ENCODE measurements at places on chromosomes 4 and X.

DNA sequence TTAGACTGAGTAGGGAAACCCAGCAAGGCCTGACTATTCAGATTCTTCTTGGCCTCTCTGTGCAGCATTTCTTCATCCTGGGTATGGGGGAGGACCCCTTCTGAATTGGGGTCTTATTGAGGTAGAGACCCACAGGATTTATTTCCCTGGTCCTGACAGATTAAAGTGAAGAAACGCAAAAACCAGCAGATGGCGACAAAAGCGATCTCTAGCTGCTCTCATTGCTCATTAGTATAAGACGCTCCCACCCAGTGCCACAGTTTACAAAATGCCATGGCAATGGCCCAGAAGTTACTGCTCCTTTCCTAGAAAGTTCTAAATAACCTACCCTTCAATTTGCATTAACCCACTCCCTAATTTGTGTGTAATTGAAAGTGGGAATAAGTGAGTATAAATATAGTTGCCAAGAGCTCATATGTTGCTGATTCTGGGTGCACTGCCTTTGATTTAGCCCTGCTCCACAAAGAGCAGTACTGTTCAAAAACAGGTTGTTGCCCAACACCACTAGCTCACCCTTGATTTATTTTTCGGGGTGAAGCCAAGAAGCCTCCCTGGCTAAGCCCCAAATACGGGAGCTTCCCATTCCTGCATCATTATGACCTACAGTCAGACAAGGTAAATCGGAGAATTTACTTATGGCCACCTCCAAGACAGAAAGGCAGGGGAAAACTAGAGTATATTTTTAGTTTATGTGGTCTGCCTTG is 3.7 kb upstream of the BEX4 start:
- H3K27me3 ChIP-seq: no peaks in the 10 kb centered on the region
- H3K4me3 ChIP-seq: no peak overlapping the region
- no peaks in the 10 kb centered on the region for H3K36me3 ChIP-seq
- peak; percentile 52 for DNase-seq
- no peak overlapping the region for H3K27ac ChIP-seq
- no peaks in the 10 kb centered on the region for H3K4me1 ChIP-seq

DNA sequence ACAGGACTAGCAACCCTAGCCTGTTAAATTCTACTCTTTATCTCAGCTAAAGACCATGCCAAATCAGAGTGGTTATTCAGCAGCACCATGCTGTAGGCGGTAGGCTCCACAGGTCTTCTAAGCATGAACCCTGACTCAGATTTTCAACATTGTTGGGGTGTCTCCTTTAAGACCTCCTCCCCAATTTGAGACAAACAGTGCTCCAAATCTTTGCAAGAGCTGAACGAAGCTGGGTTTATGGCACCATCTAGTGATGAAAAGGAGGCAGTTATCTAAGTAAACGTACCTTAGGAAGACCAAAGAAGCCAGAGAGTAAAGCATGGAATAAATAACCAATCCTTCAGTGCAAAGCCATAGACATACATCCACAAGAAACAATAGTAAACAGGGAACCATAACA is 334.5 kb upstream of the SLC7A11 start:
- H3K27me3 ChIP-seq: no peaks in the 10 kb centered on the region
- no peaks in the 10 kb centered on the region for H3K4me1 ChIP-seq
- DNase-seq: no peak
- H3K4me3 ChIP-seq: no peak overlapping the region
- H3K27ac ChIP-seq: no peak overlapping the region

GRCh38 chr4:7768736-7769135 is 170.9 kb downstream of the AFAP1 start:
- H3K36me3 ChIP-seq: no peaks in the 10 kb centered on the region
- H3K27ac ChIP-seq: no peak overlapping the region
- no peak overlapping the region for H3K4me3 ChIP-seq
- peak; percentile 26 for DNase-seq
- H3K4me1 ChIP-seq: no peaks in the 10 kb centered on the region

DNA sequence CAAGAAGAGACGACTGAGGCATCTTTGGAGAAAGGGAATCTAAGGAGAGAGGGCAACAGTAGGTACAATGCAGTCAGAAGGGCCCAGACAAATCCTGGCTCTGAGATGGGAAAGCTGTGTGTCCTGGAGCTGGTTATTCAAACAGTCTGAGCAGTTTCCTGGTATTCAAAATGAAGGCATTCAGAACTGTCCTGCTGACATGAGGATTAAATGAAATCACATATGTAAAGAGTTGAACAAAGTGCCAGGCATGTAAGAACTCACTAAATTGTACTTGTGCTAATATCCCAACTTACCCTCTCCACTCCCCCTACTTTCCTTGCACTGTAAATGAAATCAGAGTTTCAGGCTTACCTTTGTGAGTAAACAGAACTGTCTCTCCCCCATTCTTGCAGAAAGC is 60.9 kb upstream of the LDB2 start:
- no peaks in the 10 kb centered on the region for H3K27me3 ChIP-seq
- no peak overlapping the region for H3K27ac ChIP-seq
- DNase-seq: no peak

GRCh38 chr4:80732010-80732409 is 298.5 kb upstream of the BMP3 start:
- H3K27ac ChIP-seq: no peak overlapping the region
- no peaks in the 10 kb centered on the region for H3K27me3 ChIP-seq
- no peak for DNase-seq
- H3K36me3 ChIP-seq: no peaks in the 10 kb centered on the region
- no peaks in the 10 kb centered on the region for H3K4me1 ChIP-seq

- H3K36me3 ChIP-seq: no peaks in the 10 kb centered on the region
- H3K4me3 ChIP-seq: no peak overlapping the region
- no peak overlapping the region for H3K27ac ChIP-seq
- no peak for DNase-seq
- H3K4me1 ChIP-seq: no peaks in the 10 kb centered on the region
These were observed 340.9 kb downstream of the DHRSX start for GRCh38 chrX:2159861-2160260.

DNA sequence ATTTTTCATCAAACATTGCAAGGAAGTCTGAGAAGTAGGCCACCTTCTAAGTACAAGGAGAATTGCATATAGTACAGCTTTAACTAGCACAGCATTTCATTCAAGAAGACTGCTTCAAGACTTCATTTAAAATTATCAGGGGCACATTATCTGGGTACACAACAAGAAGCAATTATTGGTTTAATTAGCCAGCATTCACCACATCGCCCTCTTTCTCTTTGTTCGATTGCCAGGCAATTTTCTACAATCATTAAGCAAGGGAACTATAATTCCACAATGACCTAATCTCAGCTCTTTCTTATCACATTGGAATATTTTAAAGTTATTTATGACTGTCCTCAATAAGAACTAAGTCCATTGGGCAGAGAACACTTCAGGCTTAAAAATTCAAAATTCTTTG is 1347.1 kb upstream of the PABPC4L start:
- H3K36me3 ChIP-seq: no peaks in the 10 kb centered on the region
- H3K4me3 ChIP-seq: no peak overlapping the region
- DNase-seq: no peak

GRCh38 chr4:26261405-26261804 is 59.4 kb upstream of the RBPJ start:
- no peak for DNase-seq
- H3K4me3 ChIP-seq: no peak overlapping the region
- H3K4me1 ChIP-seq: no peaks in the 10 kb centered on the region

- H3K4me1 ChIP-seq: no peaks in the 10 kb centered on the region
- H3K27ac ChIP-seq: no peak overlapping the region
- no peaks in the 10 kb centered on the region for H3K27me3 ChIP-seq
- no peak overlapping the region for H3K4me3 ChIP-seq
- no peak for DNase-seq
- H3K36me3 ChIP-seq: no peaks in the 10 kb centered on the region
These were observed 24.4 kb downstream of the DCX start for GRCh38 chrX:111387470-111388070.

- no peak overlapping the region for H3K27ac ChIP-seq
- no peaks in the 10 kb centered on the region for H3K36me3 ChIP-seq
- no peak overlapping the region for H3K4me3 ChIP-seq
- no peaks in the 10 kb centered on the region for H3K4me1 ChIP-seq
- no peak for DNase-seq
These were observed 82.0 kb downstream of the NAP1L3 start for GRCh38 chrX:93591398-93591797.

GRCh38 chr4:16023776-16024408 is 59.9 kb downstream of the PROM1 start:
- H3K4me3 ChIP-seq: no peak overlapping the region
- H3K36me3 ChIP-seq: no peaks in the 10 kb centered on the region
